ENCODE measurements at places on chromosomes 7 and 10. TPM values are rescaled to one million over a fixed set of nuclear protein-coding genes. Genes with fewer than 3 reads are reported as not detected.
A peak's percentile ranks its signal among the peaks of the same experiment; 100 is the strongest.

Gene PIK3CG
- total RNA-seq, result 2.7 TPM

Gene HSPA12A
- total RNA-seq, result 32.7 TPM

Gene OR13A1
- not detected for total RNA-seq

Gene ATOH7
- total RNA-seq, result not detected

DNA sequence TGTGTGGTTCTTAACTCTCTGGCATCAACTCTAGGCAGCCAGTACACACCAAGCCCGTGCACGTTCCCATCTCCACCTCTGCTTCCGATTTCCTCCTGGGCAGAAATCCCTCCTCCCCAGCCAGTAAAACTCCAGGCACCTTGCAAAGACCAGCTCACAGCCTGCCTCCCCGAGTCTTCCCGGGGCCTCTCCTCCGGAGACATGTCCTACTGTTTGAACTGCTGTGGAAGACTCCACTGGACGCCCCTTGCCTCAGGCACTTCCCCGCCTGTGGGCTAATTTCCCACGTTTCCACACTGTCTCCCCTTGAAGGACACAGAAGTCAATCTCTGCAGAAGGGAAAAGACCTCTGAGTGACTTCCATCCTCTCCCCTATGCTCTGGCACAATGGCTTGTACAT, 210.7 kb upstream of the FRMD4A start:
- no peak for DNase-seq

DNA sequence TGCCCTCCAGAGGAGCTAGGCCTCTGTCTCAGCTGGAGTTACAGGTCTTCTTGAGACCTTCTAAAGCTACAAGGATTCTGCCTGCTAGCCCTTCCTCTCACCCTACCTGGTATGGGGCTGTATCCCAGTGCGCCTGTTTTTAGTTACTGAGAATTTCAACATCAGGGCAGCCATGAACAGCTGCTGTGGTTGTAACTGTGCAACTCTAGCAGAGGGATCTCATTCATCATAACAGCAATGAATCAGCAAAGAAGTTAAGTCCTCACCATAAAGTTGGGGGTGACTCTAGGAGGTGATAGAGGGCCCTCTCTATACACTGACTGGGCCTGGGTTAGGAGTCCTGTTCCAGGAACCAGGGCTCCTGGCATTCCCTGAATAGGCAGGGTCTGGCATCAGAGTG, 14.0 kb upstream of the CDH23 start:
- DNase-seq, result no peak

- no peak for DNase-seq
Observed at GRCh38 chr10:77919713-77920108, 6.8 kb downstream of the DLG5 start.

DNA sequence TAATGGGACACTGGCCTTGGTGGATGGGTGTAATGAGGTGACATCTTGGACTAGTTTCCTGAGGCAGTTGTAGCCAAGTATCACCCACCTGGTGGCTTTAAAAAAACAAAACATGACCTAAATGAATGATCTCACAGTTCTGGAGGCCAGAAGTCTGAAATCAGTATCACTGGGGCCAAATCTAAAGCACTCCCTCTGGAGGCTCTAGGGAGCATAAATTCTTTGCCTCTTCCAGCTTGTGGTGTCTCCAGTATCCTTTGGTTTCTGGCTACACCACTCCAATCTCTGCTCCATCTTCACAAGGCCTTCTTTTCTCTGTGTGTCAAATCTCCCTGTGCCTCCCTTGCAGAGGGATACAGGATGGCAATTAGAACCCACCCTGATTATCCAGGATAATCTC, 342.9 kb downstream of the CALN1 start:
- no peak for DNase-seq

- no peak for DNase-seq
Observed at GRCh38 chr7:1601956-1602355, 32.1 kb upstream of the PSMG3 start.

- DNase-seq, result peak; percentile 69
Observed at GRCh38 chr10:78516756-78517155, 483.1 kb downstream of the RPS24 start.

- no peak for DNase-seq
Observed at GRCh38 chr10:122251459-122252255, 19.4 kb upstream of the BTBD16 start.

DNA sequence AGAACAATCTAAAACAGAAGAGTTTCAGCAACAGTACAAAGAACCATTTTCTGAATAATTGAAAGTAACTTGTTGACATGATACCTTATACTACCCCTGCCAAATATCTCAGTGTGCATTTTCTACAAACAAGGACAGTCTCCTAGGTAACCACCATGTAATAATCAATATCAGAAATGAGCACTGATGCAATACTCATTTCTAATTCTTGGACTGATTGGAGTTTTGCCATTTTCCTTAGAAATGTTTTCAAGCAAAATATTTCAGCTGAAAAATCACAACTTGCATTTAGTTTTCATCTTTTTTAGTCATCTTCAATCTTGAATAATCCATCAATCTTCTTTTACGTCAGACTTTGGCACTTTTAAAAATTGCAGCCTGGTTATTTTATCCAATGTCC, 420.2 kb downstream of the CDC14C start:
- DNase-seq, result no peak

DNA sequence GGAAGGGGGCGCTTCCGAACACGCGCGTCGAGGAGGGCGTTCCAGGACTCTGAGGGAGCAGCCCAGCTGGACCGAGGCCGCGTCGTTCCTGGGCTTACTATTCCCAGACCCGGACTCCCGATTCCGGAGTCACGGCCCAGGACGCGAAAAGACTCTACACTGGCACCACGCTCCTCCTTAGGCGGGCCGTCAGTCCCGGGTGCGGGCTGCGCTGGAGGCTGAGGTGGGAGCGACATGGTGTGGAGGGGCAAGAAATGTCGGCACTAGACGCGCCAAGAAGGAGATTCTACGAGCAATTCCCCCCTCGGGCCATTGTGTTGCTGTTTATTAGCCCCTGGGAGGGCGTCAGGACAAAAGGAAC, 584 bp upstream of the RUNDC3B start:
- DNase-seq, result peak; percentile 8

- no peak for DNase-seq
Observed at GRCh38 chr7:139771001-139771956, 6.5 kb downstream of the HIPK2 start.

DNA sequence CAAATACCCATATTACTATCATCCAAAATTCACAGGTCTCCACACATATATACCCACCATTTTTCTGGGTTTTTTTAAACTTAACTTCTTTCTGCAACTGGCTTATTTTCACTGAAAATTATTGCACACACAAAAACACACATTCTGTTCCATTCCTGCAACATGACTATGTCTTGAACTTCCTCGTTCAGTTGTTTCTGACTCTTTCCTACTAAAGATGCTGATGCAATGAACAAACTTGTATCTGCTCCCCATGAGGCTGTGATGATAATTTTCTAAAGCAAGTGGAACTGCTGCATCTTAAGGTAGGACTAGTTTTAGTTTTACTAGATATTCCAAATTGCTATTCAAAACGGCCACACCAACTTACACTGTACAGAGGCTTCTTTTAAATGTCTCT, 77.7 kb downstream of the OSBPL3 start:
- no peak for DNase-seq

GRCh38 chr10:3415878-3416605, 243.5 kb upstream of the PITRM1 start:
- no peak for DNase-seq

GRCh38 chr10:10609379-10609955, 408.2 kb upstream of the CELF2 start:
- DNase-seq, result no peak

GRCh38 chr7:128268233-128268632, 27.2 kb downstream of the LEP start:
- no peak for DNase-seq

DNA sequence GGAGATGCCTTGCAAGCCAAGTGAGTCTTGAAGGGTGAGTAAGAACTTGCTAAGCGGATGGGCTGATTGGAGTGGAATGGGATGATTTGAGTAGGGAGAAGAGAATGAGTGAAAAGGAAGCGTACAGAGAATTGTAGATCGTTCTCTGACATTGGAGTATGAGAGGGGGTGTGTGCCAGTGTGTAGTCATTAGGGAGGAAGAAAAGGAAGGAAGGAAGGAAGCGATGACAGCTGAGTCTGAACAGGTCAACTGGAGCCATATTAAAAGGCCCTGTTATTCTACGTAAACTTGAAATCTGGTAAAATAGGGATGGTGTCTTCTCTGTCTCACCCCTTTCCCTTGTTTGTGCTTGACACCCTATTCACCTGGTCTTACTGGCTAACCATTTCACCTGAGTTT, 55.1 kb downstream of the SLK start:
- DNase-seq, result no peak

DNA sequence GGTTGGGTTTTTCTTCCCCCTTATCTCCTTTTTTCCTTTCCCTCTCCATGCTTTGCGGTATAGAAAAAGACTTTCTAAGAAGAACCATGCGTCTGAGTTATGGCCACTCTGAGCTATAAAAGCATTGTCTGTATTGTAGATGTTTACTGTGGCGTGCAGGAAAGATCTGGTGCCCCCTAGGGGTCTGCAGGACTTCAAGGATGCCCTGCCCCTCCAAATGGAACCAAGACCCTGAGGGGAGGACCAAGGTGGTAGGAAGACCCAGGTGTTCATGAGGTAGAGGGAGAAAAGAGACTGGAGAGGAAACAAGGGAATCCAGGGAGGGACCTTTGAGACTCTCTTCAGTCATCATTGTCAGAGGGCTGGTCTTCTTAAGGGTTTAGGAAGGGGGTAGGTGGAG, 68.8 kb downstream of the CYP26A1 start:
- no peak for DNase-seq

GRCh38 chr7:42766782-42767423, 145.0 kb downstream of the C7orf25 start:
- no peak for DNase-seq

DNA sequence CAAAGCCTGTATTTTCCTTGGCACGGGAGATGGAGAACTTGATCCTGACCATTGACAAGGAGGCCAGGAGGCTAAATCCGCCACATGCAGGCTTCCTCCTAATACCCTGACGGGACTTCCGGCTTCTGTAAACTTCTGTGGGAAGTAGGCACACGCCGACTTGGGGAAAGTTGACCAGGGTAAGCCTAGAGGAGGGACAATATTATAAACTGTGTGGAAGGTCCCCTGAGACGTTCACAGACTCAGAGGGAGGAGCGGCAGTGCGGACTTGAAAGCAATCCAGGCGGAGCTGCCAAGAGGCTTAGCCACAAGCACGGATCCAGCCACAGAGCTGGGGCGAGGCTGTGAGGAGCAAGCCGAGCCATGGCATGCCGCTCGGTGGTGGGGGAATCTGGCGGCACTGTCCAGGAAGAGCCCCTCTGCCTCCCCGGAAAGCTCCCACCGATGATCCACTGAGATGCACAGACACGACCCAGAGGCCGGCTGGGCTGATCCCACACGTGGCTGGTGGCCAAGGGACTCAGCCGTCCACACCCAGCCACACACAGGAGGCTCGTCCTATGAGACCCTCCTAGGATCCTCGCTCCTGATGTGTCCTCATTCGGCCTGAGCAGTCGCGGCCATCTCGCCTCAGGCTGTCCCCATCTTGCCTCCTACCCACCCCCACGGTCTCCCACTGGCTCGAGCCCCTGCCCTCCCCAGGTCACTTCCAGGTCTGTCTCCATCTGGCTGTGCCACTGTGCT, 40.0 kb upstream of the INSIG1 start:
- DNase-seq, result peak; percentile 24

All from thyroid gland (tissue), 4 donors.